ENCODE measurements at places on chromosomes 7 and 10.

GRCh38 chr10:13808556-13809391 lies 222.0 kb downstream of the PRPF18 start:
- DNase-seq, result no peak

DNA sequence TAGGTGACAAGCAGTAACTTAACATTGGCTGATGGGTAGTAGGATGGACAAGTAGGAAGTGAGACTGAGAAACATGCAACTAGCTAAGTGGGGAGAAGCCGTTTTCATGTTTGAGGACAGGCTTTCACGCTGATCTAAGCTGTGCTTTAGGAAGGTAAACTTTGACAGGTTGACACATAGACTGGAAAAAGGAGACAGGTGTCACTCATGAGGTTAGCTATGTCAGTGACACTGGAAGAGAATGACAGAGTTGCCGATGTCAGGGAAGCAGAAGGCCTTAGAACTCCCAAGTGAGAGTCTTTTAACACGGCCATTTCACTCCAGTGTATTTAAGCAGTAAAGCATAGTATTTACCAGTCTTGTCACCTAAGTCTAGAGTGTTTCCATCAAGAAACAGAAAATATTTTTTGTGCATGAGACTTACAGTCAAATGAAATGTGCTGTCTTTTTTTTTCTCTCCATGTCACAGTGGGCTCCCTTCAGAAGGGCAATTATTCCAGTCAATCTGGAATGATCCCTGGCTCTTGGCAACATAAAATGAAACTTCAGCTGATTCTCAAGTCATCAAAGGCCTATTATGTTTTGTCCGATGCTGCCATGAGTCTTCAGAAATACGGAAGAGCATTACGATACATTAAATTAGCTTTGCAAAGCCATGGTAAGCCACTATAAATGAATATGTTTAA lies 20.6 kb downstream of the EDRF1 start:
- DNase-seq, result no peak

GRCh38 chr7:95323410-95324129 lies 762 bp downstream of the PON1 start:
- no peak for DNase-seq

- DNase-seq, result no peak
Measured at GRCh38 chr10:128883231-128884032, 583.6 kb upstream of the MGMT start.

GRCh38 chr10:77606751-77607150 lies 30.9 kb downstream of the KCNMA1 start:
- no peak for DNase-seq

- DNase-seq, result no peak
Measured at GRCh38 chr7:45192621-45193041, 35.0 kb downstream of the RAMP3 start.

GRCh38 chr7:4247106-4247876 lies 434.8 kb upstream of the FOXK1 start:
- no peak for DNase-seq

DNA sequence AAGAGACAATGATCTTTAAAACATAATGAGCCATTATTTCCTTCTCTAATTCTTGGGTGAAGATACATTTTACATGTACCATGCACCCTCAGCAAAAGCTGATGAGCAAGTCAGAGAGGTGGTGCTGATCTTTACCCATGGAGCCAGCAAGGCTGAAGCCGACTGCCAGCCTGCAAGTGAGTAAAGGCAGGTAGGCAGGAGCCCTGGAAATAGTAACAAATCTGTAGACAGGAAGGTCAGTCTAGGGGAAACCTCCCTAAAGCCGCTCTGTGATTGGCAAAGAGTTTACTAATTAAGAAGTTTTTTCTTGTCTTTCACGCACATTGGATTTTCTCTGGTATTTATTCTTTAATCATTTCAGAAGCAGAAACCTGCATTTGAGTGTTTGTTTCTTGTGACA lies 67.9 kb downstream of the PRKCQ start:
- DNase-seq, result no peak

- peak; percentile 79 for DNase-seq
Measured at GRCh38 chr7:8176370-8177081, 85.4 kb downstream of the ICA1 start.
